ENCODE measurements at places on chromosomes 2 and 18.

GRCh38 chr2:27398962-27399361 lies 10.4 kb downstream of the PPM1G start:
- DNase-seq: no peak

DNA sequence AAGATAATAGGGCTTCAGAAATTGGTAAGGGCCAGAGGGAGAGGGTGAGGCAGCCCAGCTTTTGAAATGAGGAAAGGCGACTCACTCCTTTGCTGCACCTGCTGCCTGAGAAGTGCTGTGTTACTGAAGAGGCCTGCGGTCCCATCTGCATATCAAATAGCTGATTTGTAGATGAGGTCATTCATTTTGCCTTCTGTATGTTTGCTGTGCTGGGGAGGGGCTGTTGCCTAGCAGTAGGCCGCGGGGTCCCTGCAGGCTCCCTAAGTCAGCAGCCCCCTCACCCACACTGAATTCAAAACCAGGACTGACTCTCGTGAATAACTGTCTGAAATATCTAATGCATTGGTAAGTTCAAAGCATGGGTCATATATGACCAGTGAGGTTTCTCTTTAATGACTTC lies 377.2 kb downstream of the SOX11 start:
- no peak for DNase-seq

- no peak for DNase-seq
Measured at GRCh38 chr2:224347176-224348051, 54.5 kb downstream of the FAM124B start.

GRCh38 chr2:59887366-59887765 lies 666.1 kb downstream of the BCL11A start:
- DNase-seq: no peak

GRCh38 chr2:128783896-128784295 lies 465.2 kb upstream of the HS6ST1 start:
- DNase-seq: no peak

- no peak for DNase-seq
Measured at GRCh38 chr2:98313492-98314250, 32.6 kb upstream of the CNGA3 start.

DNA sequence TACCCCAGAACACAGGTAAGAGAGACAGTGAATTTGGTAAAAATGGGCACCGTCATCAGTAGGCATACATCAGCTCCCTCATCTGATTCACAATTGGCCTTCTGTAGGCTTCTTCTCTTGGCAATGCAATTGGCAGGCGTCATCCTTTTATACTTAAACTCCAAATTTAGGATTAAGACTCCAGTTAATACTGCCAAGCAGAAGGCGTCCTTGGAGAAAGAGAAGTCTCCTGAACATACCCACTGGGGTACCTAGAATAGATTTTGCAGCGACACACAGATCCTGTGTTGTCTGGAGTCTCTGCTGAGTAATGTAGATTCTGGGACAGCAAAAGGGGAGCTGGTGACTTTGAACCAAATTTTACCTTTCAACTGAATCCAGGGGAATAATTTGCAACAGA lies 592 bp upstream of the METAP1D start:
- no peak for DNase-seq

DNA sequence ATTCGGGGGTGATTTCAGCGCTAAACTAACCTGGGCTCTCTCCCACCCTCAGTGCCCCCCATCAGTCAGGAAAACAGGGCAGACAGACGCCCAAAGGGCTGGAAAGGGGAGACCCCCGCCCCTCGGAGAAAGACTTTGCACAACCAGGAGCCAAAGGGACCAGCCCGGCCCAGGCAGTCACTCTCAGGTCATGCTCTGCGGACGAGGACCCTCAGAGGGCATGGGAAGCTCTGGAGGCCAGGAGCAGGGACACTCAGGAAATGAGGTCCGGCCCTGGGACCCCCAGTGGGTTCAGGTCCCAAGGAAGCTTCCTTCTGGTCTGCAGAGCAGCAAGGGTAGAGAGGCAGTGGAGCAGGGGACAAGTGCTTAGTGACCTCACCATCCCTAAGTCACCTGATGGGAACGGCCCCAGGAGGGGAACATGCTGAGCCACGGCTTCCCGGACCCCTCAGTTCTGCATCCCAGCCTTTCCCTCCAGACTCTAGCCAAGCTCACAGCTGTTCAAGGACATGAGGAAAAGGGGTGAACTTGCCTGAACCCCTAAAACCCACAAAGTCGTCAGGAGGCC lies 88.0 kb upstream of the GPC1 start:
- no peak for DNase-seq

- no peak for DNase-seq
Measured at GRCh38 chr2:101004620-101005325, 2.7 kb downstream of the RPL31 start.

DNA sequence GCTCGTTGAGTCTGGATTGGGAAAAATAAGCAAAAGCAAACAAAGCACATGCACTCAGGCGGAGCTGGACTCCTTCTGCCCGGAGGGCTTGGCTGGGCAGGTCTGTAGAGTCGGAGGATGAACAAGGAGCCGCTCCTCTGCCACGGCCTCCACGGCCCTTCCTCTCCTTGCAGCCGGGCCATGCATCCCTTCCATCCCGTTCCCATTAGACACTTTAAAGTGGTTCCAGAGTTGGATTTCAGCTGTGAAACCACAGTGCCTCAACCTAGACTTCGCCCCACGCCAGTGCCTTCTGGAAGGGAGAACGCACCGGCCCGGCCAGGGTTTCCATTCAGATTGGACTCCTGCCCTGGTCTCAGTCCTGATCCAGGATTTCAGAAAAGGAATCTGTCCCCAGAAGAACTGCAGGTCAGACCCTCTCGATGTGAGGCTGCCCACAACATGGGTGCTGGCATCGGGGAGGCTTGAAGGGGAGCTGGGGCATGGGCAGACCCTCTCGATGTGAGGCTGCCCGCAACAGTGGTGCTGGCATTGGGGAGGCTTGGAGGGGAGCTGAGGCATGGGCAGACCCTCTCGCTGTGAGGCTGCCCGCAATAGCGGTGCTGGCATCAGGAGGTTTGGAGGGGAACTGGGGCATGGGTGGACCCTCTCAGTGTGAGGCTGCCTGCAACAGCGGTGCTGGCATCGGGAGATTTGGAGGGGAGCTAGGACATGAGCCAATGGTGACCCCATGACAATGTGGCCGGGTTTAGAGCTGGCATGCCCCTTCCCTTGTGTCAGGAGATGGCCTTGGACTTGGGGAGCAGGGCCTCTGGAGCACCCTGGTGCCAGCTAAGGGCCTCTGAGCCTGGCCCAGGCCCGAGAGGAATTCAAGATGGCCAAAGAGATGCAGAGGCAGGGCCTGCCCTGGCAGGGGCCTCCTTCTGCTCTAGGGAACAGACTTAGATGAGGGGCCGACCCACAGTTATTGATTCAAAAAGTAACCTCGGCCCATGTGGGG lies 304.5 kb downstream of the NDUFA10 start:
- no peak for DNase-seq

- DNase-seq: no peak
Measured at GRCh38 chr2:189178726-189179569, 613 bp downstream of the COL5A2 start.

GRCh38 chr2:205704127-205704741 lies 21.9 kb downstream of the NRP2 start:
- no peak for DNase-seq

DNA sequence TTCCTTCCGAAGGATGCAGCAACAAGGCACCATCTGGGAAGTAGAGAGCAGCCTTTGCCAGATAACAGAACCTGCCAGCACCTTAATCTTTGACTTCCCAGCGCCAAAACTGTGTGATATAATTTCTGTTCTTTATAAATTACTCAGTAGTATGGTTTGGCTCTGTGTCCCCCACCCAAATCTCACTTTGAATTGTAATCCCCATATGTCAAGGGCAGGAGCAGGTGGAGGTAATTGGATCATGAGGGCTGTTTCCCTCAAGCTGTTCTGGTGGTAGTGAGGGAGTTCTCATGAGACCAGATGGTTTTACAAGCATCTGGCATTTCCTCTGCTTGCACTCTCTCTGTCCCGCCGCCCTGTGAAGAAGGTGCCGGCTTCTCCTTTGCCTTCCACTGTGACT lies 899.9 kb downstream of the TRIB2 start:
- no peak for DNase-seq

GRCh38 chr2:69721022-69721421 lies 20.9 kb upstream of the ANXA4 start:
- DNase-seq: no peak

DNA sequence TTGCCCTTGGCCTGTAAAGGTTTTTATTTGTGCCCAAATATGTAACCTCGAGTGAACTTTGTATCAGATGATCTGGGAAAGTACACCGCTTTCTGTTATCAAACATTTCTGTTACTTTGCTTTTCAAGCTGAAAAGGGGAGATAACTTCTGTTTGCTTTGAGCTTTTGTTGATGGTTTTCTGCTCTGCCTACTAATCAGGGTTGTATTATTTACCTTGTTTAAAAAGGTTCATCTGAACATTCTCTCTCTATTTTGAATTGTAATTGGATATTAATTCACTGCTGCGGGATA lies 79.4 kb downstream of the XRCC5 start:
- DNase-seq: no peak

DNA sequence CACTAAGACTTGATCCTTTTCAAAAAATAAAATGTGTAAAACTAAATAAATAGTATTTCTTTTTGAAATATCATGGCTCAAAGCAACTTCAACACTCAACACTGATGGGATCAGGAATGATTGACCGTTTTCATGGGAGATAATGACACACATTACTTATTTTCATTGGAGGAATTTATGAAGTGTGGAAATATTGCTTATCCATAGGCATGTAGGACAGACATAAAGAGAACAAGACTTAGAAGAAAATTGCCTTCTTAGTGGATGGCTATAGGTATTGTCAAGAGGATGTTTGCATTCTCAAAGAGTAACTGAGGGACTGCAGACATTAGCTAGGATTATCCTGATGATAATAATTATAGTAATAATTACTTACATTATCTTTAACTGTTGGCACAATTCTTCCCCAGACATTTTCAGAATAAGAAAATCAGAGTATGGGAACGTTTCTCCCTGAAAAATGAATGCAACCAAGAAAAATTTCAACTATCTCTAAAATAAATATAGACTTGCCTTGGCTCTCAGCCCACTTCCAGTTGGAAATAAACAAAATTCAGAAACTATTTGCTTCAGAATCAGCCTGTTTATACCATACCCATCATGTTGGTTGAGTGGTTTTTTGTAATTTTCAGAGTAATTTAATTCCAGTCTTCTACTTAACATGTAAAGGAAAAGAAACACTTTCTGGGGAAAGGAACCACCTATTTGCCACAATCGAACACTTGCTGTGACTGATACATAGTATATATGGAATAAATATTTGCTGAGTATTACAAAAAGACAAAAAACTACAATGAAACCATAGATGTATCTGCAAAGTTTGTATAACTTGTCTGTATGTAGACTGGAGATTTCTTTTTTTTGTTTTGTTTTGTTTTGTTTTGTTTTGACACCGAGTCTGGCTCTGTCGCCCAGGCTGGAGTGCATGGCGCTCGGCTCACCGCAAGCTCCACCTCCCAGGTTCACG lies 165.7 kb downstream of the TMX3 start:
- DNase-seq: no peak

DNA sequence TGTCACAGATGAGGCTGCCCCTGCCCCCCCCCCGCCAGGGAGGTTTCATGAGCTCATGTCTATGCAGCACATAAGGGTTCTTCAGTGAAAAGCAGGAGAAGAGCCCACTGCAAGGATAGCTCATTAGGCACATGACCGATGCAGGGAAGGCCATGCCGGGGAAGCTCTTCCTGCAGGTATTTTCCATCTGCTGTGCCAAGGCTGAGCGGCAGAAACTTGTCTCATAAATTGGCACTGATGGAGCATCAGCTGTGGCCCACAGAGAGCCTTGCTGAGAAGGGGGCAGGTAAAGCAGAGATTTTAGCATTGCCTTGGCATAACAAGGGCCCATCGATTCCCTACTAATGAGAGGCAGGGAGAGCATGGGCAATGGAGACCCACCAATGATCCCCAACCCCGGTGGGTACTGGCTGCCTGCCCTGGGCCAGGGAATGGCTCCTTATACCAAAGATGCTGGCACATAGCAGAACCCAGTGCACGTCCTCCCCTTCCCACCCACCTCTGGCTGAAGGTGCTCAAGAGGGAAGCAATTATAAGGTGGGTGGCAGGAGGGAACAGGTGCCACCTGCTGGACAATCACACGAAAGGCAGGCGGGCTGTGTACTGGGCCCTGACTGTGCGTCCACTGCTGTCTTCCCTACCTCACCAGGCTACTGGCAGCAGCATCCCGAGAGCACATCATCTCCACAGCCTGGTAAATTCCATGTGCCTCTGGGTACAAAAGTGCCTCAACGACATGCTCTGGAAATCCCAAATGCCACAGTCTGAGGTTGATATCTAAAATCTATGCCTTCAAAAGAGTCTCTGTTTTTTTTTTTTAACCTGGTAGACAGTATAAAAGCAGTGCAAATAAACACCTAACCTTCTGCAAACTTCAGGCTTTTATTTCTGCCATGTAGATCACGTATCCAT lies 41.4 kb downstream of the STEAP3 start:
- no peak for DNase-seq

DNA sequence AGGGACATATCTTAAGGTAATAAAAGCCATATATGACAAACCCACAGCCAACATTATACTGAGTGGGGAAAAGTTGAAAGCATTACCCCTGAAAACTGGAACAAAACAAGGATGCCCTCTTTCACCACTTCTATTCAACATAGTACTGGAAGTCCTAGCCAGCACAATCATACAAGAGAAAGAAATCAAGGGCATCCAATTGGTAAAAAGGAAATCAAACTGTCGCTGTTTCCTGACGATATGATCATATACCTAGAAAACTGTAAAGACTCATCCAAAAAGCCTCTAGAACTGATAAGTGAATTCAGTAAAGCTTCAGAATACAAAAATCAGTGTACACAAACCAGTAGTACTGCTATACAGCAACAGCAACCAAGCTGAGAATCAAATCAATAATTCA lies 53.8 kb upstream of the PSME4 start:
- DNase-seq: no peak

DNA sequence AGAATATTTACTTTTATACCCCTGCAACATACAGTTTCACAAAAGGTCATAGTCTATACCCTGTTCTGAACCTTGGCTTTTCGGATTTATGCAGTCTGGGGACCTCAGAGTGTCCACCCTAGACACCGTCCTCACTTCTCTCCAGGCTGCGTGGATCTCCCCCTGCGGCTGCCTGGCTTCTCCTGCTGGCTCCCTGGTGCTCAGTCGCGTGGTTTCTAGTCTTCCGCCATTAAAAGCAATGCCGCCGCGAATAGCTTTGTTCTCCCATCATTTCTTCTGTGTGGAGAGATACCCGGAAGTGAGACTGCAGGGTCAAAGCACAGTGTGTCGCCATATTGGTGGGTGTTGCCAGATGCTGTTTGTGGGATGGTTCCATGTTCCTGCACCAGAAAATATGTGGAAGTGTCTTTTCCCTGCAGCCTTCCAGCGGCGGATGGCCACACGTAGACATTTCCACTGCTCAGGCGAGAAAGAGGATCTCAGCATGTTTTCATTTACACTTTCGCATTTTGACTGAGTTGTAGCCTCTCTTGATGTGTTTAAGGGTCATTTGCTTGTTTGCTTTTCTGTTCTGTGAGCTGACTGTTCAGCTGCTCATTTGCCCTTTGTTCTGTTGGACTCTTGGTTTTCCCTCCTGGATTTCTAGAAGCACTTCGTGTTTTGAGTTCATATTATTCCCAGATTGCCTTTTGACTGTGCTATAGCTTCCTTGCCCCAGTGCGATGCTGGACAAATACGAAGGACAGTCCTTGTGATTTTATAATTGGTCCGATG lies 22.9 kb upstream of the ASB1 start:
- no peak for DNase-seq

GRCh38 chr2:29628862-29629261 lies 292.5 kb downstream of the ALK start:
- DNase-seq: no peak

Data from stimulated activated CD8-positive, alpha-beta memory T cell treated with anti-CD3 and anti-CD28 coated beads, Interleukin-4, amount 100 ng/mL, for 4 hours (primary cell).